ENCODE measurements at places on chromosomes 6 and 20. TPM values are rescaled to one million over a fixed set of nuclear protein-coding genes. Genes with fewer than 3 reads are reported as not detected.

GRCh38 chr6:11197850-11198249 is 34.6 kb downstream of the NEDD9 start:
- DNase-seq: no peak
- H3K27ac ChIP-seq: no peak overlapping the region
- peaks cover 34% of the 10 kb centered on the region for H3K4me1 ChIP-seq
- peaks cover 30% of the 10 kb centered on the region for H3K36me3 ChIP-seq
- H3K4me3 ChIP-seq: no peak overlapping the region

- H3K4me3 ChIP-seq: no peak overlapping the region
- H3K27ac ChIP-seq: peak overlapping the region; percentile 84
- peaks cover 45% of the 10 kb centered on the region for H3K4me1 ChIP-seq
- no peaks in the 10 kb centered on the region for H3K27me3 ChIP-seq
- DNase-seq: no peak
These were observed 9.6 kb downstream of the IGF2R start for GRCh38 chr6:159978291-159979135.

DNA sequence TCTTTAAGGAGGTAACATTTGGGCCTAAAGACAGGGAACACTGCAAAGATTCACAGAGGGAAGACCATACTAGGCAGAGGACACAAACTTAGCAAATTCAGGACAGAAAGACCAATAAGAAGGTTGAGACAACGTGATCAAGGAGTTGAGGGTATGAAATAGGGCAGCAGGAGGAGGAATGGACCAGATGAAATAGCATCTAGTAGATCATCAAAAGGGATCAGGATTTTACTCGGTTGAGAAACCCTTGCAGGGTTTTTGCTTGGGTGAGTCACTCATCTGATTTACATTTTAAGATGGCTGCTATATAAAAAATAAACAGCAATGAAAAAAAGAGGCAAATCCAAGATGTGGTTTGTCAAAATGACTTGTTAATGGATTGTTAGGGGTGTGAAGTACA is 4.7 kb downstream of the BCLAF1 start:
- no peak for DNase-seq
- peak overlapping the region; percentile 3 for H3K4me3 ChIP-seq
- no peaks in the 10 kb centered on the region for H3K27me3 ChIP-seq
- H3K36me3 ChIP-seq: peaks cover 13% of the 10 kb centered on the region
- H3K27ac ChIP-seq: peak overlapping the region; percentile 59

GRCh38 chr6:114342086-114342825 is 567 bp downstream of the HS3ST5 start:
- no peaks in the 10 kb centered on the region for H3K36me3 ChIP-seq
- H3K4me3 ChIP-seq: peak overlapping the region; percentile 78
- peak; percentile 15 for DNase-seq
- peaks cover 9% of the 10 kb centered on the region for H3K4me1 ChIP-seq
- peaks cover 40% of the 10 kb centered on the region for H3K27me3 ChIP-seq

DNA sequence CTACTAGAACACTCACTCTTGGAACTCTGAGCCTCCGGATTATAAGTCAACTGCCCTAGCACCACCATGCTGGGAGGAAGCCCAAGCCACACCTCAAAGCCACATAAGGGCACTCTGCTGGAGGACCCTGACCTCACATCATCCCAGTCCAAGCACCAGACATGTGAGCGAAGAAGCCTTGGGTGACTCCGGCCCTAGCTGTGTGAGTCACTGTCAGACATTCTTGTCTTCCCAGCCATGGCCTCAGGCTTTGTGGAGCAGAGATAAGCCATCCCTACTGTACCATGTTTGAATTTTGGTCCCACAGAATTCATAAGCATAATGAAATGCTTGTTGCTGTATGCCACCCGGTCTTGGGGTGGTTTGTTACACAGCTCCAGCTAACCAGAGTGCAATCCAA is 247.7 kb downstream of the SOD2 start:
- no peaks in the 10 kb centered on the region for H3K4me1 ChIP-seq
- H3K4me3 ChIP-seq: no peak overlapping the region
- peaks cover 30% of the 10 kb centered on the region for H3K27me3 ChIP-seq
- DNase-seq: no peak
- no peak overlapping the region for H3K27ac ChIP-seq
- H3K36me3 ChIP-seq: no peaks in the 10 kb centered on the region

DNA sequence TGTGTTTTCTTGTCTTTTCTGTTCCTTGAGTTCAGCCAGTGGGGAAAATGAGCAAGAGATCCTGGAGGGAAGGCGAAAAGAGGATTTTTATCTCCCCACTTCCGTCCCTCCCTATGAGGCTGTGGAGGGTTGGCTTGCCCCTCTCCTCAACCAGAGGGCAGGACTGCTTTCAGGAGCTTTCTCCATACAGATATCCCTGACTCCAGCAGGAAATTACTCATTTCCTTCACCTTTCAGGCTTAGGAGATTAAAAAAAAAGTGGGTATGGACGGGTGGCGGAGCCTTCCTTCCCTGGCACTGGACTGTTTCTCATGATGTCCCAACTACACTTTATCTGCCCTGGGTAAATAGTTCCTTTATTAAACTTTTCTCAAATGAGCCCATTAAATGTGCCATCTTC is 241.2 kb downstream of the FRK start:
- H3K27ac ChIP-seq: no peak overlapping the region
- H3K36me3 ChIP-seq: no peaks in the 10 kb centered on the region
- no peaks in the 10 kb centered on the region for H3K27me3 ChIP-seq
- H3K4me3 ChIP-seq: no peak overlapping the region
- peaks cover 3% of the 10 kb centered on the region for H3K4me1 ChIP-seq

DNA sequence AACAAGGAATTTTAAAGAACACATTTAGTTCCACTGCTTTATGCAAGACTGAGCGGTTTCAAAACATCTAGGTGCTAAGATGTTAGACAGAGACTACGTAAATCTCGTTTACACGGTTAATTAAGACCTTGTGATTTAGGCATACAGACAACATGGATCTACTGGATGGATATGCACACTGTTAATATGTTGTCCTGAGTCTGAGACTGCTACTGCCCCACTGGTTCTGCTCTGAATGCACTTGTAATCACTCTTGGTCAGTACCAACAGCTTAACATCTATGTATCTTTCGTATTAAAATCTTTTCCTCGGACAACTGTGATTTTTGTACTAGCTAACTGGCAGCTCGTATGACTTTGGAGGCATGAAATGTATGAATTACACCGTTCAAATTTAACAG is 3.1 kb downstream of the MAN1A1 start:
- no peak for DNase-seq
- H3K27ac ChIP-seq: no peak overlapping the region
- no peaks in the 10 kb centered on the region for H3K36me3 ChIP-seq
- H3K4me1 ChIP-seq: peaks cover 17% of the 10 kb centered on the region
- peak overlapping the region; percentile 81 for H3K4me3 ChIP-seq
- peaks cover 4% of the 10 kb centered on the region for H3K27me3 ChIP-seq

- no peak overlapping the region for H3K4me3 ChIP-seq
- no peak for DNase-seq
- H3K27me3 ChIP-seq: peaks cover 18% of the 10 kb centered on the region
- no peaks in the 10 kb centered on the region for H3K4me1 ChIP-seq
- H3K36me3 ChIP-seq: peaks cover 16% of the 10 kb centered on the region
These were observed 12.4 kb upstream of the ZSCAN16 start for GRCh38 chr6:28111964-28112363.

GRCh38 chr6:30520522-30520921 is 31.2 kb downstream of the HLA-E start:
- no peaks in the 10 kb centered on the region for H3K36me3 ChIP-seq
- no peak for DNase-seq
- H3K4me1 ChIP-seq: no peaks in the 10 kb centered on the region
- H3K4me3 ChIP-seq: no peak overlapping the region
- H3K27me3 ChIP-seq: peaks cover 27% of the 10 kb centered on the region
- no peak overlapping the region for H3K27ac ChIP-seq

DNA sequence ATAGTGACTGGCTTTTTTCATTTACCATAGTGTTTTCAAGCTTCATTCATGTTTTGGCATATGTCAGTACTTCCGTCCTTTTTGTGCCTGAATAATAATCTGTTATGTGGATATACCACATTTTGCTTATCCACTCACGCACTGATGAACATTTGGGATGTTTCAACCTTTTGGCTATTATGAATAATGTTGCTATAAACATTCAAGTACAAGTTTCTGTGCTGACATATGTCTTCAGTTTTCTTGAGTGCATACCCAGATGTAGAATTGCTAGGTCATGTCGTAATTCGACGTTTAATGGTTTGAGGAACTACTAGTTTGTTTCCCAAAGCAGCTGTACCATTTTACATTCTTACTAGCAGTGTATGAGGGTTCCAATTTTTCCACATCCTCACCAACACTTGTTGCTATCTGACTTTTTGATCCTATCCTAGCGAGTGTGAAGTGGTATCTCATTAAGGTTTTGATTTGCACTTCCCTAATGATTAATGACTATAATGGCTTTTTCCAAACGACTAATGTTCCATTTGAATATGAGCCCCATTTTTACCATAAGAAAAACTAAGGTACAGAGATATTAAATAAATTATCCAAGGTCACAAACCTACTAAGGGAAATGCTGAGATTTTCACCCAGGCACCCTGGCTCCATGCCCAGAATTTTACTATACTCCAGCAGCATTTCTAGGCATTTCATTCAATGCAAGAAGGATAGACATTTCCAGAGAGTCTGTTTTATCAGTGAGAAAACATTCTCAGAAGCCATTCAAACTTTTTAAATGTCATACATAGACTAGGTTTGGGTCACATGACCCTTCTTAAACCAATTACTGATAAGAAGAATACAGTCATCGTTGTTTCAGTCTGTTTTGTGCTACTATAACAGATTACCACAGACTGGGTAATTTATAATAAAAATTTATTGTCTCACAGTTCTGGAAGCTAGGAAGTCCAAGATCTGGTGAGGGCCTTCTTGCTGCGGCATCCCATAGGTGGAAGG is 71.1 kb upstream of the RUNX2 start:
- H3K36me3 ChIP-seq: peaks cover 2% of the 10 kb centered on the region
- no peaks in the 10 kb centered on the region for H3K27me3 ChIP-seq
- peak overlapping the region; percentile 49 for H3K27ac ChIP-seq
- H3K4me1 ChIP-seq: peaks cover 33% of the 10 kb centered on the region

DNA sequence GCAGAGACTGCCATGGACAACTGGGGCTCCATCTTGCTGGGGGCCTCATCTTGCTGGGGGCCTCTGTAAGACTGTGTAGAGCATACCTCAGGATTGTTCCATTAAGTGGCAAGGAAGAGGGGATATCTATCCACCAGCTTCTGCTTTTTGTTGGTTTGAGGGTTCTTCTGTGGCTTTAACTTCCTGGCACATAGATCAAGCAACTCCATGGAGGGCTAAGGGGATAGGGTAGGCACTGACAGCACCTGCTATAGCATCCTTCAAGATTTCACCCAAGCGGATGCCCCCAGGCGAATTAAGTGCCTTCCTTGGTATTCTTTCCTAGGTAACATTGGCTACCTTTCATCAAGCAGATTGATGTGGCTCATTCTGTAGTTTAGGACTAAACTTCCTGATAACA is 3.8 kb upstream of the LRRN4 start:
- no peaks in the 10 kb centered on the region for H3K36me3 ChIP-seq
- H3K27me3 ChIP-seq: peaks cover 16% of the 10 kb centered on the region
- H3K4me3 ChIP-seq: peak overlapping the region; percentile 12
- peak overlapping the region; percentile 88 for H3K27ac ChIP-seq
- H3K4me1 ChIP-seq: peaks cover 42% of the 10 kb centered on the region

GRCh38 chr6:32168350-32168749 is 4.0 kb downstream of the EGFL8 start:
- DNase-seq: no peak
- peaks cover 41% of the 10 kb centered on the region for H3K4me1 ChIP-seq
- H3K4me3 ChIP-seq: peak overlapping the region; percentile 41
- H3K36me3 ChIP-seq: peaks cover 39% of the 10 kb centered on the region
- H3K27me3 ChIP-seq: no peaks in the 10 kb centered on the region
- peak overlapping the region; percentile 96 for H3K27ac ChIP-seq

DNA sequence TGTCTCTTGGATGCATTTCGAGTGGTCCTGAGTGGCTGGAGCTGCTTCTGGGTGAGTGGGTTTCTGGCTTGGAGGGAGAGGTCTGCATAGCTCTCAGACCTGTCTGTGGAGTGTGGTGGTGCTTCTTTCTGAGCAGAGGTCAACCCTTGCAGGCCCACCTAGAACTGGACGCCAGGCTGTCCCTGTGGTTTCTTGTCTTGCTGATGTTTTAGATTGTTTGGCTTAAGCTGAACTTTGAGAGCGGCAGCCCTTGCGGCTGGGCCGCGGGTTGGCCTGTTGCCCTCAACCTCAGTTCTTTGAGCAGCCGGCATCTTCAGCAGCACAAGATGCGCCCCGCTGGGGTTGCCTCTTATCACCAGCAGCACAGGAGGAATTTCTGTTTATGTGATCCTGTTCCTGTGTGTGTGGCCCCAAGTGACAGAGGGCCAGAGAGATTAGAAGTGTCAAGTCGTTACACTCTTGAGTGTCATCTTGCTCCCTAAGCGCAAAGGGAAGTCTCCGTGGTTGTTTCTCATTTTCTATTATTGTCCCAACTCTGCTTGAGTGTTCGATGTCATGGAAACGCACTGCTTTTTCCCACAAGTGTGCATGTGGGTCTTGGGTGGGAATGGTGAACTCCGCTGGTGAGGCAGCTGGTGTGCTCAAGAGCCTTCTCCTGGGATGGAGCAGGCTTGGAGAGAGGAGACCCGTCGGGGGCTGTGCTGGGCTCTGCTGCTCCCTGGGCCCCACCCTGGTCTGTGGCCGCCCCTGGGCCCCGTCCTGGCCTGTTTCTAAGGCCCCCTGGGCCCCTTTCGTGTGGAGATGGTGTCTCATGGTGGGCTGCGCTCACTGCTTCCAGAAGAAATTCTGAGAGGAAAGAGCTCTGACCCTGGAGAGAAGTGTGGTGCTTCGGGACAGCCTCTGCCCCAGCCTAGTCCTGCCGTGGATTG is 20.1 kb upstream of the SLC22A1 start:
- H3K27me3 ChIP-seq: no peaks in the 10 kb centered on the region
- no peaks in the 10 kb centered on the region for H3K4me1 ChIP-seq
- no peak for DNase-seq
- no peak overlapping the region for H3K4me3 ChIP-seq

- no peak for DNase-seq
- H3K36me3 ChIP-seq: no peaks in the 10 kb centered on the region
- no peak overlapping the region for H3K4me3 ChIP-seq
- H3K27ac ChIP-seq: no peak overlapping the region
- no peaks in the 10 kb centered on the region for H3K27me3 ChIP-seq
- H3K4me1 ChIP-seq: peaks cover 9% of the 10 kb centered on the region
These were observed 236.7 kb downstream of the FARS2 start for GRCh38 chr6:5497896-5498578.

Gene LAMA2
- total RNA-seq: 0.42 TPM

Gene BPIFB4
- total RNA-seq: not detected

Gene PRR18
- total RNA-seq: 0.93 TPM

Gene FOXQ1
- 2.0 TPM for total RNA-seq

Gene CLVS2
- total RNA-seq: 0.69 TPM

Measured in progenitor cell of endocrine pancreas (in vitro differentiated cells).